ENCODE measurements at places on chromosomes 6 and 20. TPM values are rescaled to one million over a fixed set of nuclear protein-coding genes. Genes with fewer than 3 reads are reported as not detected.

TMEM217 gene
- total RNA-seq = 0.57 TPM

PRDM13 gene
- total RNA-seq = not detected

MYB gene
- 0.53 TPM for total RNA-seq

BPIFA1 gene
- total RNA-seq = not detected

FERMT1 gene
- total RNA-seq = 2.2 TPM

B3GALT4 gene
- 9.8 TPM for total RNA-seq

NOX3 gene
- not detected for total RNA-seq

RMND1 gene
- total RNA-seq = 10.2 TPM

DACT2 gene
- 0.27 TPM for total RNA-seq

CAGE1 gene
- not detected for total RNA-seq

ARFGEF3 gene
- total RNA-seq = 8.0 TPM

NKX2-4 gene
- total RNA-seq = not detected

BTN1A1 gene
- total RNA-seq = not detected

ZNF334 gene
- total RNA-seq = 0.31 TPM

LY6G6D gene
- not detected for total RNA-seq

COL11A2 gene
- 0.87 TPM for total RNA-seq

NKX2-2 gene
- not detected for total RNA-seq

VWA7 gene
- total RNA-seq = 22.0 TPM

HLA-DMB gene
- total RNA-seq = 2.7 TPM

DDO gene
- total RNA-seq = 18.3 TPM

SPINT3 gene
- total RNA-seq = not detected

CLPSL1 gene
- not detected for total RNA-seq
